Breast epithelium (tissue), 4 donors: ENCODE measurements at places on chromosomes 3 and 15. TPM values are rescaled to one million over a fixed set of nuclear protein-coding genes. Genes with fewer than 3 reads are reported as not detected.

- no peaks in the 10 kb centered on the region for H3K36me3 ChIP-seq
- no peaks in the 10 kb centered on the region for H3K4me1 ChIP-seq
- no peak for DNase-seq
- no peaks in the 10 kb centered on the region for H3K27me3 ChIP-seq
Observed at GRCh38 chr3:148938306-148938705, 53.0 kb upstream of the GYG1 start.

- H3K36me3 ChIP-seq, result no peaks in the 10 kb centered on the region
- no peak overlapping the region for H3K27ac ChIP-seq
- H3K4me3 ChIP-seq, result no peak overlapping the region
- no peak for DNase-seq
- H3K27me3 ChIP-seq, result no peaks in the 10 kb centered on the region
- no peaks in the 10 kb centered on the region for H3K4me1 ChIP-seq
Observed at GRCh38 chr3:170840291-170840859, 29.6 kb downstream of the RPL22L1 start.

GRCh38 chr3:65873028-65873427, 165.7 kb downstream of the MAGI1 start:
- peaks cover 6% of the 10 kb centered on the region for H3K4me1 ChIP-seq
- H3K27ac ChIP-seq, result no peak overlapping the region
- H3K36me3 ChIP-seq, result no peaks in the 10 kb centered on the region
- no peak overlapping the region for H3K4me3 ChIP-seq
- no peak for DNase-seq

The CPLX3 gene
- not detected for total RNA-seq

The GRAMD2A gene
- total RNA-seq, result 18.7 TPM

The ATP8B4 gene
- total RNA-seq, result 7.9 TPM

- no peaks in the 10 kb centered on the region for H3K27me3 ChIP-seq
- H3K4me3 ChIP-seq, result no peak overlapping the region
- no peak overlapping the region for H3K27ac ChIP-seq
- H3K4me1 ChIP-seq, result no peaks in the 10 kb centered on the region
- DNase-seq, result no peak
- H3K36me3 ChIP-seq, result no peaks in the 10 kb centered on the region
Observed at GRCh38 chr3:67804089-67804488, 149.7 kb upstream of the SUCLG2 start.

DNA sequence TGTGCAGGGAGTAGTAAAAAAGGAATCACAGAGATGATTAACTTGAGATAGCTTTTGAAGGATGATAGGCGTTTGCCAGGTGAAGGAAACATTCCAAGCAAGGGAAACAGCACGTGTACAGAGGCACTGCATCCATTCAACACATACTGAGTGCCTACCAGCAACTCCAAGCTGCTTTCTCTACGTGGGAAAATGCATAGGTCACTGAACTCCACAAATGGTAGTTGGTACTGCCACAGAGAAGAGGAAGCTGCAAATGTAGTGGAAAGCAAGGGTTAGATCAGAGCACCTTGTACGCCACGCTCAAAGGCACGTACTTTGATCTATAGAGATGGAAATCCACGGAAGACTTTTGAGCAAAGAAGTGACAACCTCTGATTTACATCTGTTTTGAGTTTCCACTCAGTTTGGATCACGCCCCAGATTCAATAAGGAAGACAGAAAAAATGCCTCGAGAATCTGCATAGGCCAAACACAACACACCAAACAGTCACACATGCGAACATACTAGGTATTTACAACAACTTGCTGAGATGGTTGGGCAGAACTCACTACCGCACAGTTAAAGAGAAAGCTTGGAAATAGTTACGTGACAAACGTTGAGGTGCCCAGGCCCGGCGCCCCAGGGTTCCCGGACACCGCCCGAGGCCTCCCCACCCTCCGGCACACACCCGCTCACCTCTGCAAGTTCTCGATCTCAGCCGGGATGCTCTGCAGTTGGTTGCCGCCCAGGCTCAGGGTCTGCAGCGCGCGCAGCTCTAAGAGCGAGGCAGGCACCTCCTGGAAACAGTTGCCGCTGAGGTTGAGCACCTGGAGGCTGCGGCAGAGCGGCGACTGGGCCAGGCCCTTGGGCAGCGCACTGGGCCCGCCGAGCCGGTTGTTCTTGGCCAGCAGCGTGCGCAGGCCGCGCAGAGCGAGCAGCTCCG, 826 bp downstream of the LRRC58 start:
- no peaks in the 10 kb centered on the region for H3K27me3 ChIP-seq
- peak overlapping the region; percentile 85 for H3K4me3 ChIP-seq
- peak overlapping the region; percentile 95 for H3K27ac ChIP-seq
- no peaks in the 10 kb centered on the region for H3K36me3 ChIP-seq
- H3K4me1 ChIP-seq, result no peaks in the 10 kb centered on the region

The ASB14 gene
- total RNA-seq, result not detected

- DNase-seq, result no peak
- H3K36me3 ChIP-seq, result no peaks in the 10 kb centered on the region
- H3K4me1 ChIP-seq, result no peaks in the 10 kb centered on the region
- no peaks in the 10 kb centered on the region for H3K27me3 ChIP-seq
- H3K4me3 ChIP-seq, result no peak overlapping the region
Observed at GRCh38 chr3:153925841-153926514, 195.2 kb upstream of the ARHGEF26 start.

The SERF2 gene
- 695 TPM for total RNA-seq

DNA sequence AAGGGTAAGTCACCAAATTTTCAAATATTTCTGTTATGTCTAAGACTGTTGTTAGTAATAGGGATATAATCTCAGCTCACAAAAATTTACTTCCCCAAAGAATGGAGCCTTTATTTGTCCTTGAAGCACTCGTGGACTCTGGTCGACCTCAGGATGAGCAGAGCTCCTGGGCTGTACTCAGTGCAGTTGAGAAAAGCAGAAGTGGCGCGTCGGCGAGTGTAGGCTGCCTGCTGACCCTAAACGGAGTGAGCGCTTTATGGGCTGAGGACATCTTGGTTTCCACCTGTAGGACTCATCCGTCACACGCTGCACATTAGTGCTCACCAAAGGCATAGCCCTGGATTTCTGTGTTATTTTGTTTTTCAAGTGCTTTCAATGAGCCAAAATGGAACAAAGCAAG, 11.0 kb downstream of the GABRA5 start:
- H3K36me3 ChIP-seq, result no peaks in the 10 kb centered on the region
- no peak overlapping the region for H3K4me3 ChIP-seq
- no peaks in the 10 kb centered on the region for H3K4me1 ChIP-seq

The ALCAM gene
- total RNA-seq, result 223 TPM

The EXD1 gene
- not detected for total RNA-seq

The STRA6 gene
- 0.98 TPM for total RNA-seq

GRCh38 chr3:124601190-124601589, 129.1 kb upstream of the UMPS start:
- no peaks in the 10 kb centered on the region for H3K36me3 ChIP-seq
- DNase-seq, result no peak
- H3K27ac ChIP-seq, result no peak overlapping the region
- no peak overlapping the region for H3K4me3 ChIP-seq

DNA sequence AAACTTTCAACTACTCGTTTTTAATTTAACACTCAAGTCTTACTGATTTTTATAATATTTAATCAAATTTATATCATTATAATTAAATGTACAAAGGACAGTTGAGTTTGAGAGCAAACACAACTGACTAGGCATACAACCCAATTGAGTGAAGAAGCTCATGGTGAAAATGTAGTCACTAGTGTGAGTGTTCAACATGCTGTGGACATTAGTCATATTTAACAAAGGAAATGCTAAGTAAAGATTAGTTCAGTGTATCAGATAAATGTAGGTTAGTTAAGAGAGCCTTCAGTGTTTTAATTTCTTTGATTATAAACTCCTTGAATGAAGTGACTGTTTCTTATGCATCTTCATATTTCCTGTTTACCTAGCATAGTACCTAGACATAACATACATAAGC, 444.2 kb upstream of the GOLIM4 start:
- H3K36me3 ChIP-seq, result no peaks in the 10 kb centered on the region
- H3K27ac ChIP-seq, result no peak overlapping the region
- no peak overlapping the region for H3K4me3 ChIP-seq
- no peaks in the 10 kb centered on the region for H3K4me1 ChIP-seq
- no peak for DNase-seq

DNA sequence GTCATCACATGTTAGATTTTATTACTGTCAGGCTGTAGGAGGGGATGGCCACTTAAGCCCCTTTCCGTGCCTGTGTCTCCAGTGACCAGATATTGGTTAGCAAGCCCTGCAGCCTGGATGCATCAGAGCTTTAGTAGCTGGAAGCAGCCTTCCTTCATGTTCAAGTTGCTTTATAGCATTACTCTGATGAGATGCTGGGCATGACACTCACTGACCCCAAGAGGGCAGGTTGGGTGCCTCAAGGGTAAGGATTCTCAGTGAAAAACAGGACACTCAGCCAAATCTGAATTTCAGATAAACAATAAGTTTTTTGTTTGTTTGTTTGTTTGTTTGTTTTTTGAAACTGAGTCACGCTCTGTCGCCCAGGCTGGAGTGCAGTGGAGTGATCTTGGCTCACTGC, 68.5 kb upstream of the PTX3 start:
- no peaks in the 10 kb centered on the region for H3K4me1 ChIP-seq
- no peak for DNase-seq
- H3K4me3 ChIP-seq, result no peak overlapping the region
- no peaks in the 10 kb centered on the region for H3K27me3 ChIP-seq

The GALNT15 gene
- total RNA-seq, result 492 TPM

DNA sequence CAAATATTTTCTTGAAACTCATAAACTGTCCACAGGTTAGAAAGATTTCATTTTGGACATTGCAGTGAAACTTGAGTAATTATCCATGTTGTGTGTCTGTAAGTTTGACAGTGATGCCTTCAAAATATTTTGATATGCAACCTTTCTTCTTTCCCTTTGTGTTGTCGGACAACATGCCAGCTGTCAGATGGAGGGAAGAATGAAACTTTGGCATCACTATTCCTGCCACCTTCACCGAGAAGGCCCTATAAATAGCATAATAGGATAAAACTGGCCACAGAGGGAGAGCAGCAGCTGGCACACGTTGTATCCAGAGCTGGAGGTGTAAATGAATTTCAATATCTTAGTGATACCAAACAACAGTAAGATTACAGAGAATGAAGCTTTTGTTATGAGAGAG, 436.7 kb upstream of the CFAP20DC start:
- no peaks in the 10 kb centered on the region for H3K36me3 ChIP-seq
- no peak overlapping the region for H3K4me3 ChIP-seq
- no peaks in the 10 kb centered on the region for H3K27me3 ChIP-seq
- no peaks in the 10 kb centered on the region for H3K4me1 ChIP-seq

- no peak for DNase-seq
- H3K36me3 ChIP-seq, result no peaks in the 10 kb centered on the region
- H3K4me3 ChIP-seq, result peak overlapping the region; percentile 20
- H3K4me1 ChIP-seq, result no peaks in the 10 kb centered on the region
Observed at GRCh38 chr3:535566-536416, 339.2 kb downstream of the CHL1 start.

- no peaks in the 10 kb centered on the region for H3K36me3 ChIP-seq
- no peaks in the 10 kb centered on the region for H3K27me3 ChIP-seq
- H3K4me3 ChIP-seq, result peak overlapping the region; percentile 66
Observed at GRCh38 chr3:42503251-42503924, 945 bp downstream of the VIPR1 start.

The ERICH6 gene
- 0.98 TPM for total RNA-seq

DNA sequence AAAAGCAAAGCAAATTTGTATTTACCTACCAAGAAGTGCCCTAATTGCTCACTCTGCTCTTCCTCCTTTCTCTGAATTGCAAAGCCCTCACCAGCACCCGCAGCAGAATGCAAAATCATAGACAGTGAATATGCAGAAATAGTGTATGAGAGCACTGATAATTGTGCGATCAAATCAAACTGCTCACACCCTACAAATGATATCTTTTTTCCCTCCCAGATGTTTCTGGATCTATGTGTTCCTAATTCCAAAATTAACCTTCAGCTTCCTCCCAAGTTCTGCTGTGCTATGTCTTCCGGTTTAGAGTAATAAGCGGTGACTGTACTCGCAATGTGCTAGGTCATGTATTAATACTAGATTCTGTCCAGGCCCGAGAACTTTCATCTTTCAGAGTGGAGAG, 3.4 kb downstream of the GHSR start:
- H3K4me1 ChIP-seq, result no peaks in the 10 kb centered on the region
- peaks cover 33% of the 10 kb centered on the region for H3K27me3 ChIP-seq
- DNase-seq, result no peak
- H3K27ac ChIP-seq, result no peak overlapping the region
- H3K4me3 ChIP-seq, result no peak overlapping the region
- H3K36me3 ChIP-seq, result no peaks in the 10 kb centered on the region

DNA sequence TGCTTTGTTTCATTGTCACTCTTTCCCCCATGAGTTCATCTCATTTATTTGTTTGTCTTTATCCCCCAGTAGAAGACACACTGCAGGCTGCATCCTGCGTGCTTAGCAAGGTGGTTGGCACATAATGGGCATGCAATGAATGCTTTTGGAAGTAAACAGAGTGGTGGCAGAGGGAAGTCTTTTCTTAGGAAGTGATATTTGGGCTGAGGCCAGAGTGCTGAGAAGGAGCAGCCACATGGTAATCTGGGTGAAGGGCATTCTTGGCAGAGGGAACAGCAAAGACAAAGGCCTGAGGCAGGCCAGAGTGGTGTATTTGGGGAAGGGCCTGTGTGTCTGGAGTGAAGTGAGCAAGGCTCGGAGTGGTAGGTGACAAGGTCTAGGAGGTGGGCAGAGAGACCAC, 17.7 kb upstream of the ADAMTS7 start:
- no peaks in the 10 kb centered on the region for H3K4me1 ChIP-seq
- H3K27me3 ChIP-seq, result no peaks in the 10 kb centered on the region
- no peaks in the 10 kb centered on the region for H3K36me3 ChIP-seq
- DNase-seq, result no peak
- H3K4me3 ChIP-seq, result no peak overlapping the region

The PPP2R3A gene
- 43.6 TPM for total RNA-seq

The ZNF662 gene
- total RNA-seq, result 17.4 TPM

GRCh38 chr3:12622335-12622734, 41.6 kb downstream of the RAF1 start:
- H3K36me3 ChIP-seq, result no peaks in the 10 kb centered on the region
- DNase-seq, result no peak
- H3K4me3 ChIP-seq, result no peak overlapping the region
- no peak overlapping the region for H3K27ac ChIP-seq
- no peaks in the 10 kb centered on the region for H3K4me1 ChIP-seq

The CCDC191 gene
- total RNA-seq, result 4.3 TPM

The DAZL gene
- total RNA-seq, result not detected

The SLC28A1 gene
- total RNA-seq, result not detected

The POLQ gene
- total RNA-seq, result 0.64 TPM

- H3K4me3 ChIP-seq, result no peak overlapping the region
- no peaks in the 10 kb centered on the region for H3K4me1 ChIP-seq
- no peaks in the 10 kb centered on the region for H3K36me3 ChIP-seq
- H3K27me3 ChIP-seq, result no peaks in the 10 kb centered on the region
- no peak overlapping the region for H3K27ac ChIP-seq
- no peak for DNase-seq
Observed at GRCh38 chr15:58361273-58361759, 70.5 kb upstream of the LIPC start.

The PIF1 gene
- 0.44 TPM for total RNA-seq

DNA sequence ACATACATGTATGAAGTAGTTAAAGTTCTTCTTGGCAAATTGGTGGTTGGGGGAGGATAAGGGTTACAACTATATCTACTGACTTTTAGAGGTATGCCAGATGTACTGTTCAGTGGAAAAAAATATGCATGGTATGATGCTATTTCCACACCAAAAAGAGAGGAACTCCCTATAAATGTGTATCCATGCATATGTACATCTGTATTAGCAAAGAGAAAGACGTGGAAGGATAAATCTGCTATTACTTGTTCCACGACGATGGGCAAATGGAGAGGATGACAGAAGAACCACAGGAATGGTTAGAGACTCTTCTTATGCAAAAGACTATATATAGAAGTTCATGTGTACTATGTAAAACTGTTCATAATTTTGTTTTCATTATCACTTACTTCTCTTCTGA, 197.6 kb downstream of the RORA start:
- no peaks in the 10 kb centered on the region for H3K4me1 ChIP-seq
- no peak overlapping the region for H3K27ac ChIP-seq
- no peaks in the 10 kb centered on the region for H3K27me3 ChIP-seq
- H3K4me3 ChIP-seq, result no peak overlapping the region
